ENCODE measurements at places on chromosomes 7 and 10.

- no peak for DNase-seq
These were observed 11.6 kb downstream of the HBP1 start for GRCh38 chr7:107180378-107180777.

- no peak for DNase-seq
These were observed 89.7 kb upstream of the FAM20C start for GRCh38 chr7:102721-103120.

- peak; percentile 34 for DNase-seq
These were observed 154.8 kb upstream of the PRR15 start for GRCh38 chr7:29408841-29409243.

GRCh38 chr10:31315453-31315852, 3.6 kb upstream of the ZEB1 start:
- no peak for DNase-seq

- no peak for DNase-seq
These were observed 138.4 kb downstream of the MGMT start for GRCh38 chr10:129605266-129605985.

GRCh38 chr10:49252313-49253034, 46.5 kb upstream of the C10orf71 start:
- no peak for DNase-seq

- no peak for DNase-seq
These were observed 9.7 kb upstream of the SLC16A9 start for GRCh38 chr10:59719374-59719773.

DNA sequence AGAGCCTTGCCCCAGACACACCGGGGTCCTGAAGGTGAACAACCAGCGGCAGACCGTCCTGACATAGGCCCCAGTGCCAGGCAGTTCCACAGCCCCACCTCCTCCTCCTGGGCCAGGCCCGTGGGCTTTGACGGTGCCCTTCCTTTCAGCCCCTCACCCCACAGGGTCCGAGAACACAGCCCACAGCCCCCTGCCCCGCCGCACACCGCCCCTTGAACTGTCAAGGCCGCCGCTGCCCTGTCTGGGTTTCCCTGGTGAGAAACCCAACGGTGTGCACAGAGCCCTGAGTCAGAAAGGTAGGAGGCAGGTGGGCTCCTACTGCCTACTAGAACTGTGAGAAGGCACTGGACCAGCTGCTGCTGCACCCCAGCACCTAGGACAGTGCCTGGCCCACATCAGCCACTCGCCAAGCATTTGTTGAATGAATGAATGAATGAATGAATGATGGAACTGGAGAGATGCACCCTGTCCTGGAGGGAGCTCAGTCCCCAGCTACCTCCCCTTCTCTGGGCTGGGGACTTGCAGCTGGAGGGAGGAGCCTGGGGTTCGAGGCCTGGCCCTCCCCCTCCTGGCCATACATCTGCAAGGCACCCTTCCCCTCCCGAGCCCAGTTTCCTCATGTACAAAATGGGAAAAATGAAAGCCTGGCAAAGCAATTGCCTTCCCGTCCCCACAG, 117.9 kb downstream of the SLIT1 start:
- DNase-seq, result no peak

GRCh38 chr10:4136121-4136520, 351.1 kb upstream of the KLF6 start:
- no peak for DNase-seq

DNA sequence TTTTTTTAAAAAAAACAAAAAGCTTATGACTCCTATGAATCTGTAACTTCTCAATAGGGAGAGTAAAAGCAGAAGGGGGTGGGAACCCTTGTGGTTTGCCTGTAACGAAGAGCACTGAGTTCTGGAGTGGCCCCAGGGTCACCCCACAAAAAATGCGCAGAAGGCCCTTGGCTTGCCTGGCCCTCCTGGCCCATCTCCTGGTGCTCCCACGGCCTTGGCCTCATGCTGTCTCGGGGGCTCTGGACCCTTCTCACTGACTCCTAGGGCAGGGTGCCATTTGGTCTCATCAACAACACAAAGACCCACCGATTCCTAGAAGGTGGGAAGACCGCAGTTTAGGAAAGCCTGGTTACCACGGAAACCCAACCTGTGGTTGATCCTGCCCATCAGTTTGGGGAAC, 40.8 kb downstream of the ZNF467 start:
- no peak for DNase-seq

GRCh38 chr7:66236713-66237303, 31.7 kb downstream of the TPST1 start:
- DNase-seq, result no peak

All from WTC11 (cell line).